ENCODE measurements at places on chromosomes 1 and 21.
A peak's percentile ranks its signal among the peaks of the same experiment; 100 is the strongest.

DNA sequence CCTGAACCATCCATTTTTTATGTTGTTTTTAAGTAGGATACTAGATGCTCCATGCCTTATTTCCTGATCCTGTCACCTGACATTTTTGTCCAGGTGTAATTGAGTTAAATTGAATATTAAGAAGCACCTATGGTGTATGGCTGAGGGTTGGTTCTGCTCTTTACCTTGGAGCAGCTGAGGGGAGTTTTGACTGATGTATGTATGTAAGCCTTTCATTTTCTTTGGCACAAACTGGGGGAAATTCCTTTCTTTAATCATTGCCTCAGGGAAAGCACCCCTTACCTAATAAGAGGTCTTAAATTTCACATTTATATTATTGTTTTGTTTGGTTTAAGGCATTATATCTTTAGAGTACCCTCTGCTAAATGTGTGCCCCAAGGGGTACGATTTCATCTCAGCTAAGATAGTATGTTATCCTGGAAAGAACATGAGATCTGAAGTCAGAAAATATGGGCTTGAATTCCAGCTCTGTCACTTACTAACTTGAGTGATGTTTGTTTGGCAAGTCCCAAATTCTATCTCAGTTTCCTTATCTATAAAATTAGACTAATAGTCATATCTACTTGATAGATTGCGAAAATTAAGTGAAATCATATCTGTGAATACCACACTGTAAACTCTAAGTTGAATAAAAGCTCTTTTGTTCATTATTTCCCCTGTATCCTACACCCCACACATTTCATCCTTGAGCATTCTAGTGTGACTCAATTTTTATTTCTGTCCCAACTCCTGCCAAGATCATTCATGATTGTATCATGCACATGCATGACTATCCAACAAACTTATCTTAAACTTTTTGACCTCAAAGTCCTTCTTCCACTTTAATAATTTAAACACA is 57.7 kb upstream of the NUF2 start:
- no peak for DNase-seq

DNA sequence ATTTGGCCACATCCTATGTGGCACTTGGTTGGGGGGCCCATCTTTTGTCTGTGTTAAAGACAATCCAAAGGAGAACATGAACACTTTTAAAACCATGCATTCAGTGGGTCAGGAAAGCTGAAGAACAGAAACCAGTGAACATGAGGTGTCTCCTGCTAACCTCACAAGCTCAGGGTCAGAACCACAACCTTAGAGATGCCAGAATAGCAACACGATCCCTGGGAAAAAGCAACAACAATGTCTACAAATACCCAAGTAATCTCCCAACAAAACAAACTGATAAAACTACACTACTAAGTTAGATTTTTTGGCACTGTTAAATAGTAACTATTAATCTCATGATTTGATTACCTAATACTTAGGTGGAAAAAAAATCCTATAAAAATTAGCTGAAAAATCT is 34.1 kb upstream of the GNG4 start:
- no peak for DNase-seq

- peak; percentile 44 for DNase-seq
These were observed 431 bp downstream of the CLCN6 start for GRCh38 chr1:11806307-11806936.

DNA sequence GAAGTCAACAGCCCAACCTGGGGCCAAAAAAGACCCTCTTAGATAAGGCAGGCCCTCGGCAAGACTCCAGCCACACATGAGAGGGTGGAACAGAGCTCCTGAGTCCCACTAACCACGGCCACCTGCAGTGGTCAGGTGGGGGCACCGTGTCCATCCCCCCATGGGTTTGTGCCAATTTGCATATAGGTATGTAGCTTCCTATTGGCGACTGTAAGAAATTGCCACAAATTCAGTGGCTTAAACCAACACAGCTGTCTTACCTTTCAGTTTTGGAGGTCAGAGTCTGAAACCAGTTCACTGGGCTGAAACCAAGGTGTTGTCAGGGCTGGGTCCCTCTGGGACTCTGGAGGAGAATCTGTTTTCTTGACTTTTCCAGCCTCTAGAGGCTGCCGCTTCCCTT is 59.3 kb downstream of the COL18A1 start:
- DNase-seq, result no peak

Data from cardiac septum (tissue), 1 donor.